ENCODE measurements at places on chromosomes 13 and 19. TPM values are rescaled to one million over a fixed set of nuclear protein-coding genes. Genes with fewer than 3 reads are reported as not detected.

GRCh38 chr19:37466798-37467607 is at the start of gene ZNF569:
TSS of gene ZNF569 (minus strand) at chr19:37467444. CDS start at chr19:37444921, 22,523 bp downstream.
- peak; percentile 91 for DNase-seq

- no peak for DNase-seq
These were observed 29.8 kb downstream of the DZIP1 start for GRCh38 chr13:95614641-95615245.

The FPR1 gene
- total RNA-seq = 0.51 TPM

The DCUN1D2 gene
- 24.9 TPM for total RNA-seq

DNA sequence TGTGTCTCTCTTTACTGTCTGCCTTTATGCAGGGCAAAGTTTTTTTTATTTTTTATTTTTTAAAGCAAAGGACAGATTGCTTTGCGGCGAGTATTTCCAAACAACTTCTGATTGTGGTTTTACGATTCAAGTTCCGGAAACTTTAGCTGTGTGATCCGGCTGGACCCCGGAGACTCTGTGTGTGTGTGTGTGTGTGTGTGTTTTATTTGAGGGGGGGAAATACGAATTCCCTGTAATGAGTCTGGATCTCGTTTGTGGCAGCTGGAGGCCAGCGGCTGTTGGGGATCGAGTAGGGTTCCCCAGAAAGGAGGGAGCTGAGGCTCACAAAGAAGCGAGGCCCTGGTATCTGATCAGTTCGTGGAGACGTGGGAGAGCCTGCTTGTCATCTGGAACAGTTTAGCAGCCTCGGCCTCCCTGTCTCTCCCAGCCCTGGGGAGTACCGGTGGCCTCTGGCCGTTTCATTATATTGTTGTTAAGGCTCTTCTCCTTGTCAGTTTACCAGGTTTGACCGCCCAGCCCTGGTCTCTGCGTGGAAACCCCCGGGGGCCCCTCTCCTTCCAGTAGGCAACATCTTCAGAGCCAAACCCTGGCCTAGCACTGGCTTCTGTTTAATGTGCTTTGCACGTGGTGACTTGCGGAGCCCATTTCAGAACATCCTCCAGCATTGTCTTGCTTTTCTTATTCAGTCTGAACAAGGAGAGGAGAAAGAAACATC is 1.3 kb downstream of the FARP1 start:
- DNase-seq = peak; percentile 40

The PSG4 gene
- total RNA-seq = not detected

- no peak for DNase-seq
These were observed 63.9 kb downstream of the ABCC4 start for GRCh38 chr13:95237310-95237870.

DNA sequence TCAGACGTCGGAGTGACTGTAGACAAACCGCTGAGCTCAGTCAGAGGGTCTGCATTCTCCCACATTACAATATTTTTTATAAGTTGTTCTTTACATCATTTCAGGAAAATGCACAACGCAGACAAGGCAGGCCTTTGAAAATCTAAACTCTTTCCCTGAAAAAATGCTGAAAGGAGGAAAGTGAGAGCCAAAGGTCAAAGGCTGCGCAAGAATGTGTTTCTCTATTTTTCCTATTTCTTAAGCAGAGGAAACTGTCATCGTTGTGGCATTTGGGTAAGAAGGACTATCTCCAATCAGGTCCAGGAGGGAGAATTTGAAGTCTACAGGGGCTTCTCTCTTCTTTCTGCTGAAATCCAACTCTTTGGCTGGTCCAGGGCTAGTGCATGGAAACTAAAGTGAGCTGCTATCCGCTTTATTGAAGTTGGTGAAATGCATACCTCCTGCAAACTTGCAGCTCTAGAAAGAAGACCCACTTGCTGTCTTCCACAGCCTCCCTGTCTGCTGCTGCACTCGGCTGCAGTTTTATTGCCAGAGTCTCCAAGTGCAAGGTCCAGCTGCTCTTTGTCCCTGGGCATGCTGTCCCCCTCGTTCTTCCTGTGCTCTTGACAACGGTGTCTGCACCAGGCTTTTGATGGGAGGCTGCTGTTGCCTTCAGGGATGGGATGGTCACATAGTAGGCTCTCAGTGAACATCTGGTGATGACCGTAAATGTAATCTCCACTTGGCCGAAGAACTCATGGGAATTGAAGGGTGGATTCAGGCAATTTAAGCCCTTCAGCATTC is 31.2 kb downstream of the ZNF536 start:
- DNase-seq = no peak

DNA sequence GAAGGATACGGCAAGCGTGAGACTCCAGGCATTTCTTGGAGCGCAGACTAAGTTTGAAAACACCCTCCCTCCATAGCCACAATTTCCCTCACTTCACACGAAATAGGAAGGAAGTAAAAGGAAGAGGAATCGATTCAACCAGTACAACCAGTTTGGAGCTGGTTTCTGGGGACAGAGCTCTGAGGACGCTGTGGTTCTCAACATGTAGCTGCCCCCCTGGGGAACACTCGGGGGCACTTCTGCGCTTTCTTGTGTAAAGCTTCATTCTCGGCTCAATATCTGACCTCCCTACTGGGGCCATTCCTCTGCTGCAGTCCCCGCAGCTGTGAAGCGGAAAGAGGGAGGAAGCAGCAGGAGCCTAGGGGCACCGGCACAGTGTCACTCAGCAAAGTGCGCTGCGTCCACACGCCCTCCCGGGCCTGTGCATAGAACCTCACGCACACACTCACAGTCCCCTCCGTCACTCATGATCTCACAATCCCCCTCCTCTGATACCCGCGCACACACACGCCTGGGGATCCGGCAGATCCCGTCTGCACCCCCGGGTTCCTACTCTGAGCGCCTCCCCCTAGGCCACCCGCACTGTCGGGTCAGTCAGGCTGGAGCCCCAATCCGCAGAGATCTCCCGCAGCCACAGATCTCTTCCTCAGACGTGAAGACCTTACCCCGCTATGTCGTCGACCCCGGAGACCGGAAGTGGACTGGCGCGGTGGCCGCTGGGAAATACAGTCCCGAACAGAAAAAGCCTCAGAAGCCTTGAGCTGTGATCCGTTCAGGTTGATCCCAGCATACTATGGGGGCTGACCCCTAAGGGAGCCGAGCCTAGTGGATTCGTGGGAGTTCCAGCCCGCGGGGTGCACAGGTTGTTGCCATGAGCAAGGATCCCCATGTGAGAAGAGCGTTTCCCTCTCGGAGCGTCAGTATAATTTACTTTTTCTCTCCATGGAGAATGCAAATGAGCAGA is at the start of gene ZNF780A:
Gene ZNF780A, minus strand, starts transcription at position 703 of the 964 bp plus-strand sequence. CDS start 6,190 bp downstream, outside the sequence.
- peak; percentile 69 for DNase-seq

The ICAM3 gene
- 65.3 TPM for total RNA-seq

Measured in uterus (tissue), 4 donors.